ENCODE measurements at places on chromosomes 3 and 15. TPM values are rescaled to one million over a fixed set of nuclear protein-coding genes. Genes with fewer than 3 reads are reported as not detected.

Gene KIF15
- 7.9 TPM for total RNA-seq

Gene TMIE
- total RNA-seq = 0.17 TPM

Gene PP2D1
- total RNA-seq = not detected

Gene ADAMTS17
- 0.09 TPM for total RNA-seq

Gene IL17RD
- total RNA-seq = 1.1 TPM
